Natural killer cell treated with Interleukin-12 subunit alpha and Interleukin-12 subunit beta and Interleukin-15 and Interleukin-18, amount 100 ng/mL, for 72 hours (primary cell): ENCODE measurements at places on chromosomes 7 and 10.

- no peak for DNase-seq
Observed at GRCh38 chr7:136847858-136848257, 20.6 kb upstream of the CHRM2 start.

DNA sequence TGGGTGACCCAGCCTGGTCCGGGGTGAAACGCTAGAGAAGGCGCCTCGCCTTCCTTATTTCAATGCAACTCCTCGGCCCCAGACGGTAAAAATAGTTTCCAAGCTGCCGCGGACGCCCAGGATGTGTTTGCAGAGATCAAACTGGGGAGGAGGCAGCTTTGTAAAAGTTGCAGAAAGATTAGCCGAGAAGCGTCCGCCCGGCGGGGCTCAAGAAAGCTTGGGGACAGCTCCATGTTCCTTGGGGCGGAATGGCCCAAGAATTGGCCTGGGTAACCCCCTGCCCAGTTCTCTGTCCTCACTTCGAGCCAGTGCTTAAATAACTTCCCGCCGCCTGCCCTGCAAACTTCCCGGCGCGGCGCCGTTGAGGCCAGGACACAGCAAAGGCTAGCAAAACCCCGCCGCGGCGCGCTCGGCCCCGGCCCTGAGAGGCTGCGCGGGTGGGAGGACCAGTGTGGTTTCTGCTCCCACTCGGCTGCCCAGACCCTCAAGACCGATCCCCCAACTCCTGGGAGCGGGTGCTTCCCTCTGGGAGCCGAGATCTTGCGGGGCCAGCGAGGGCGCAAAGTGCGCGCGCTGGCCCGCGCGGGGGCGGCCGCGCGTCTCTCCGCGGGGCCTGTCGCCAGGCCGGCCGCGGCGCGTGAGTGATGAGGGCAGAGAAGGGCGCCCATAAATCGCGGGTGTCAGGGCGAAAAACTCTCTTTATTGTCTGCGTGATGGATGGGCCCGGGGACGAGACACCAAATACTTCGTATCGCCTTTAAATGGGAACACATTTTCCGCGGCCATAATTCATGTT, 6.3 kb upstream of the ZNF503 start:
- no peak for DNase-seq

DNA sequence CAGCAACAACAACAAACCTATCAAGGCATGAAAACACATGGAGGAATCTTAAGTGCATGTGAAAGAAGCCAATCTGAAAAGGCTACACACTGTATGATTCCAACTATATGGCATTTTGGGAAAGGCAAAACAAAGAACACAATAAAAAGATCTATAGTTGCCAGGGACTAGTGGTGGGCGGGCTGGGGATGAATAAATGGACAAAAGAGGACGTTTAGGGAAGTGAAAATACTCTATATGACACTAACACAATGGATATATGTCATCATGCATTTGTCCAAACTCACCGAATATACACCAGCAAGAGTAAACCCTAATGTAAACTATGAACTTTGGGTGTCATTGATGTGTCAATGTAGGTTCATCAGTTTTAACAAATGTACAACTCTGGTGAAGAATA, 89.1 kb downstream of the SEMA3E start:
- no peak for DNase-seq

- DNase-seq = peak; percentile 73
Observed at GRCh38 chr7:28155019-28155660, 25.5 kb downstream of the JAZF1 start.

GRCh38 chr7:95577137-95577536, 19.2 kb downstream of the PDK4 start:
- no peak for DNase-seq

DNA sequence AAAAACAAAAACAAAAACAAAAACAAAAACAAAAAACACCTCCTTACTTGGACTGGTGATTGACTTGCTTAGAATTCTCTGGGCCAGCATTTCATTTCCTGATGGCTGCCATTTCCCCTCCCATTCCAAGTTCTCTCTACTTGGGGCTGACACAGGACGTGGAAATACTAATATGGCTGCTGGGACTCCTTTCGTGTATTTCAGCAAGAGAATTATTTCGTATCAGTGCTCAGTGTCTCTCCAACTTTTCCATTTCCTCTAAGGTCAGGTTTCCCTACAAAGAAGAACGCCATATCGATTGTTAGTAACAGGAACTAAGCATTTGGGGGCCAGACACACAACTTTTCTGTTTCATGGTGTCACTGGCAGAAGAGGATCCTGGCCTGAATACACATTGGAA, 22.5 kb upstream of the VAX1 start:
- no peak for DNase-seq

DNA sequence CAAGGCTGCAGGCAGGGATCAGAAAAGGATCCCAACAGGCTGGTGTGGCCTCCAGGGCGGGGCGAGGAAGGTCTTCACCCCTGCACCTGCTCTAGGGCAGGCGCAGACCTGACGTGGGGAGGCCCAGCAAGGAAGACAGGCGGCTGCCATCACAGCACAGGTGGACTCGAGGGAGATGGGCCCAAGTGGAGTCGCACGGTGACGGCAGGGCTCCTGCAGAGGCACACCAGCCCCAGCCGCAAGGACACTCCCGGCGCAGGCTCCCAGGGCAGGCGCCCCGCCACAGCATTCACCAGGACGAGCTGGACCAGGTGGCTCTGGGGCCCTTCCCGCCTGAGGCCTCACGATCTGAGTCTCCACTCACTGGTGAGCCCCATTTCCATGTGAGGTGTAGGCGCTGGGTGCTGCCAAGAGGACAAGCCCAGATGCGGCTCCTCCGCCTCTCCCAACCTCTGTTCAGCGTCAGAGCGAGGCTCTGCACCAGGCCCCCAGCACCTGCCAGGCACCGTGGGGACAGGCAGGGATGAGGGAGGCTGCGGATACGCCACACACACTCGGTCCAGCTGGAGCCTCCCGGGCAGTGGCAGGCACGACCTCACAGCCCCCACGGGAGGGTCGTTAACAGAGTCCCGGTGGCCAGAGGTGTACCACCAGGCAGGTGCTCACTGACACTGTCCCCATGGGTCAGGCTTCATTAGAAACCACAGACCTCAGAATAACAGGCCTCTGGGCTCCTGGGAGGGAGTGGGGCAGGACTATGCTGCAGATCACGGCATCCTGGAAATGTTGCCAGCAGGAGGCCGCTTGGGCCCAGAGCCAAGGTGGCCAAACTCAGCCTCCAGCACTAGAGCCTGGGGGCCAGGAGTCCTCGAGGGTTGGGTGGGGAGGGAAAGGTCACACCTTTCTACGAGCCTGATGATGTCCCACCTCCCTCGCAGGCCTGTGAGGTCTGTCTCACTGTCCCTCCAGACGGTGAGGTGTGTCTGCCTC, 111.6 kb downstream of the MAD1L1 start:
- DNase-seq = no peak

DNA sequence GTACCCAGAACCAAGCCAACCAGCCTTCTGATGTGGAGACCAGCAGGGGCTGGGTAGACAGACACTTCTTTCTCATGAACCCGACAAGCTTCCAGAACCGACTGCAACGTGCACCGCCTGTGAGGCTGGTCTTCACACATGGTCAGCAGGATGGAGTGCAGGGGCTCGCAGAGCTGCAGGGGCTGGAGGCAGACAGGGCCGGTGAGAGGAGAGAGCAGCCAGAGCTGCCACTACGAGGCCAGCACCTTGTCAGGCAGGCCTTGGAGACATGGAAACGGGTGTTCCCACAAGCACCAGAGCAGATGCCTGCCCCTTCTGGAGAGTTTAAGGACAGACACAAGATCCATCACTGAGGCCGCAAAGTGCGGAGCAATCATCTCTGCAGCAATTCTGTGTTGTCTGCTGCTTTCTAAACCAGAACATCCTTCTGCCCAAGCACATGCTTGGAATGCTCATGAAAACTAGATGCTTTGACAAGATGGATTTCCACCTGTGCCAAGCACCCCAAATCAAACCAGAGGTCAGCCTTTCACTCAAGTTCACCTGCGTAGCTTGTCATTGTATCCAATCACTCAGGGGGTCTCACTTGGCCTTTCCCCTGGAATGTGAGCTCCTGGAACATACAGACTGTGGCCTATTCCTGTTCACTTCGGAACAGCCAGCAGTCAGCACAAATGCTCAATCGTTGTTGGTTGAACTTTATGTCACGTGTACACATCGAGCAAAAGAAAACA, 32.2 kb downstream of the FRMPD2 start:
- DNase-seq = no peak

DNA sequence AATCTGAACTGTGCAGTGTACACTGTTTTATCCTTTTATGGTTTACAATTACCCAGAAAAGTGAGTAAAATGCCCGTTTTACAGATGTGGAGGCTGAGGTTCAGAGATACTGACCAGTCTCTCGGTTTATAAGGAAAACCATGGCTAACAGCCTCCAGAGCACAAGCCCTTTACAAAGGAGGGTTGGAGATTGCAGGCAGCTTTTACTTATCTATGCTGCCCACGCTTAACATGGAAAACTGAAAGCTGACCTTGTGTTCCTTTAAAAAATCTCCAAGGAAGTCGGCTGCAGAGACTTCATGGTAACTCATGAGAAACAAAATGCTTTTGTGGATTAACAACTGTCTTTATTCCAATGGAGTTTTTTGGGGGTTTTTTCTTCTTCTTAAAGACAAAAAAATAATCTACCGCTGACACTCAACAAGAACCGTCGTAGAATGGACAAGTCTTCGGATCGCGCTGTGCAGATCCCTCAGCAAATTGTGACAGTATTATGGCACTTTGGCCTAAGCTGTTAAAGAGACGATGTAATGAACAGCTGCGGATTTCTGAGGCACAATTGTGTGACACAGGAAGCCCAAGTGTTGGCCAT, 654 bp upstream of the SLF2 start:
- DNase-seq = no peak

GRCh38 chr7:144473908-144474307, 70.4 kb upstream of the NOBOX start:
- no peak for DNase-seq

DNA sequence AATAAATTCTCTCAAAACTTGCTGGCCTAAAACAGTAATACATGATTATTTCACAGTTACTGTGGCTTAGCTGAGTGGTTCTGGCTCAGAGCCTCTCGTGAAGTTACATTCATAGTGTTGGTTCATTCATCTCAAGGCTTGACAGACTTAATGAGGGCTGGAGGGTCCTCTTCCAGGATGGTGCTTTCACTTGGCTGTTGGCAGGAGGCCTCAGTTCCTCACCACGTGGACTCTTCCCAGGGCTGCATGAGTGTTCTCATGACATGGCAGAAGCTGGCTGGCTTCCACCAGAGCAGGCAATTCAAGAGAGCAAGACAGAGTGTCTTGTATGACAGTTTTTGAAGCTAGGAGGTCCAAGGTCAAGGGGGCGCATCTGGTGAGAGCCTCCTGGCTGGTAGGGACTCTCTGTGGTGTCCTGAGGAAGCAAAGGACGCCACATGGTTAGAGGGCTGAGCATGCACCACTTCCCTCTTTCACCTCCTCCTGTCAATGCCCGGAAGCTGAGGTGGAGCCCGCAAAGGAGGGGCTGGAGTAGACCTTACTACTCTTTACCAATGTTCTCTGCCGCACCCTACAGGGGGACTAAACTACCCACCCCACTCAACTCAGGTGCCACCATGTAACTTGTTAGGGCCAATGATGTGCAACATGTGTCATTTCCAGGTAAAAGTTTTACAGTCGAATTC, 58.2 kb upstream of the YAE1 start:
- no peak for DNase-seq

DNA sequence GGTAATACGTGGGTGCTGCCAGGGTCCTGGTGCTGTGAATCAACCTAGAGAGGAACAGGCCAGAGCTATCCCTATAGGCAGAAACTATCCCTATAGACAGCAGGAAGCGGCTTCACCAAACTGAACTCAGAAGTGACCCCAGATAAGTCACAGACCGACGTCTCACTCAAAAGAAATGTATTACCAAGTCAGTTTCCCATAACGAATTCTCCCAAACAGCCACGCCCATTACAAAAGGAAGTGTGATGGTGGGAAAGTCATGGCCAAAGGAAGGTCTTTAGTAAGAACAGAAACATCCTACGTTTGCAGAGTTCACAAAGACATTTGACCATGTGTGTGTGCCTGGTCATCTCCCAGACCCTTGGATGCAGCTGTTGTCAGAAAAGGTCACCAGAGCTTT, 470.8 kb upstream of the ADARB2 start:
- no peak for DNase-seq

DNA sequence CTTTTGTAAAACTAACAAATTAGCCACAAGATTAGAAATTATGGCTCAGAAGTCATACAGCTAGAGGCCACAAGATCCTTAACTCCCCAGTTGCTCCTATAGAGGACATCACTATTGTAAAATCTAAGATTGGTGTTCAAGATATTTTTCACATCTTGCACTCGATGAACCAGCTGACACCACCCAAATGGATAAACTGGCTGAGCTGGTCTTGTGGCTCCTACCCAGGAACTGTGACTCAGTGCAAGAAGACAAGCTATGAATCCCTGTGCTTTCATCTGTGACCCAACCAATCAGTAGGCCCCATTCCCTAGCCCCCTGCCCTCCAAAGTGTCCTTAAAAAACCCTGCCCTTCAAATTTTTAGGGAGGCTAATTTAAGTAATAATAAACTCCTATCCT, 27.9 kb upstream of the R3HCC1L start:
- no peak for DNase-seq

GRCh38 chr7:88146616-88147015, 73.2 kb downstream of the SRI start:
- no peak for DNase-seq

- DNase-seq = no peak
Observed at GRCh38 chr7:26049081-26049480, 102.9 kb upstream of the NFE2L3 start.

DNA sequence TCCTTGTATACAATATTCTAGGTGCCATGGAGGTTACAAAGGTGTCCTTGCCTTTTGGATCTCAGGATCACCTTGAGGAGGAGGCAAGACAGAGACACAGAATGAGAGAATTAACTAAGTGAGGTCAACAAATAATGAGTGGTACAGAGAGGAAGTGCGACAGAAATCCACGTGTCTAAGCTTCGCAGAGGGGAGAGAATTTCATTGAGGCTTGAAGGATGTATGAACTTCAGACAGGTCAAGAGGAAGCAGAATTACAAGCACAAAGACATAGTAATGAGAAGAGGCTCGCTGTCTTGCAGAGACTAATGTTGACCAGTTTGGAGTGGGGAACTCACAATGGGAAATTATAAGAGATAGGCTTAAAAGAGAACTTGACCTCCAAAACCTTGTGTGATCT, 308.7 kb downstream of the FRMD4A start:
- no peak for DNase-seq

DNA sequence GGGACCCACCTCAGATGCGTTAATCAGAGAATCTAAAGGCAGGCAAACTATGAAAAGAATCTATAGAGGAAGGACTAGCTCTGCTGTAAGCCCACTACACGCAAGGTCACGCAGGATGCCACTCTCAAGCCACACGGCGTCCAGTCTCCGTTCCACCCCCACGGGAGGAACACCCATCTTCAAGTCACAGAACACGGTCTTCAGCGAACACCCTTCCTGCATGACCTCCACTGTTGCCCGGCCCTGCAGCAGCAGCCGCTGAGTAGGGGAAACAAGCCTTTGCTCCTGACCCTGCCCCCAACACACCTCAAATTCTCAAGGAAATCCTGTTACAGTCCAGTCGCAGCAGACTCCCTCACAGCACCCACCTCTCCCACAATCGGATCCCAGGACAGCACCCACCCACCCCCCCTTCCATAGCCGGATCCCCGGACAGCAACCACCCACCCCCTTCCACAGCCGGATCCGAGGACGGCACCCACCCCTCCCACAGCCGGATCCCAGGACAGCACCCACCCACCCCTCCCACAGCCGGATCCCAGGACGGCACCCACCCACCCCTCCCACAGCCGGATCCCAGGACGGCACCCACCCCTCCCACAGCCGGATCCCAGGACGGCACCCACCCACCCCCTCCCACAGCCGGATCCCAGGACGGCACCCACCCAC, 133.7 kb downstream of the DIP2C start:
- no peak for DNase-seq
